Activated CD8-positive, alpha-beta T cell treated with anti-CD3 and anti-CD28 coated beads for 36 hours (primary cell): ENCODE measurements at places on chromosomes 5 and 9. TPM values are rescaled to one million over a fixed set of nuclear protein-coding genes. Genes with fewer than 3 reads are reported as not detected.

DNA sequence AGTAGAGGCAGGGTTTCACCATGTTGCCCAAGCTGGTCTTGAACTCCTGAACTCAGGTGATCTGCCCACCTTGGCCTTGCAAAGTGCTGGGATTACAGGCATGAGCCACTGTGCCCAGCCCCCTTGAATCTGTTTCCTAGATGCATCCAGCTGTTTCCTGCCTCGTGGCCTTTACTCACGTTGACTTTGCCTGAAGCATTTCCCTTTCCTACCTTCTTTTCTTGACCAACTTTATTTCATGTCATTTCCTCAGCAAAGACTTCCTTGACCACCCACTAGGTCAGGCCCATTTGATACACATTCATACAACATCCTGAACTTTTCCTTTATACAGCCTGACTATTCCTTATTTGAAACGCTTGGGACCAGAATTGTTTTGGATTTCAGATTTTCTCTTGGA, 51.0 kb downstream of the DOCK2 start:
- no peak for DNase-seq

- DNase-seq, result no peak
These were observed 244.6 kb upstream of the EFNA5 start for GRCh38 chr5:107915176-107915812.

DNA sequence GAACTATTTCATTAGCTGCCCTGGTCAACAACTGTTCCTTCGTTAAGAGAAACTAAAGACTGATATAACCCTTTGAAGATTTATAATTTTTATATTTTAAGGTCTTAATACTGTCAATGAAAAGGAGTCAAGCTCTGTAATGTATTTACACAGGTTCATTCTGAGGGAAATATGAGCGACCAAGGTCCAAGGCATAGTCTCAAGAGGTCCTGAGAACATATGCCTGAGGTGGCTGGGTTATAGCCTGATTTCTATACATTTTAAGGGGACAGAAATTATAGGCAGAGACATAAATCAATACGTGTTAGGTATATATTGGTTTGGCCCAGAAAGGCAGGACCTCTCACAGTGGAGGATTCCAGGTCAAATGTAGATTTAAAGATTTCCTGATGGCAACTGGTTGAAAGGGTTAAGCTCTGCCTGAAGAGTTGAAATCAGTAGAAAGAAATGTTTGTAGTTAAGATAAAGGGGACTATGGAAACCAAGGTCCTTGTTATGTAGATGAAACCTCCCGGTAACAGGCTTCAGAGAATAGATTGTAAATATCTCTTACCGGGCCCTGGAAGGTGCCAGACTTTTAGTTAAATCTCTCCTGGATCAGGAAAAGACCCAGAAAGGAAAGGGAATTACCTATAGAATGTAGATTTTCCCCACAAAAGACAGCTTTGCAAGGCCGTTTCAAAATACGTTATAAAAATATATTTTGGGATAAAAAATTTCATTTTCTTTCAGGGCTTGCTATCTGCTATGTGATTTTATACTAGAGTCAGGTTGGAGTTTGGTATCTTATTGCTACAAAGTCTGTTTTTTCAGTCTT, 107.3 kb upstream of the PRLR start:
- DNase-seq, result no peak

- no peak for DNase-seq
These were observed 112.2 kb downstream of the FOXD1 start for GRCh38 chr5:73336366-73336765.

DNA sequence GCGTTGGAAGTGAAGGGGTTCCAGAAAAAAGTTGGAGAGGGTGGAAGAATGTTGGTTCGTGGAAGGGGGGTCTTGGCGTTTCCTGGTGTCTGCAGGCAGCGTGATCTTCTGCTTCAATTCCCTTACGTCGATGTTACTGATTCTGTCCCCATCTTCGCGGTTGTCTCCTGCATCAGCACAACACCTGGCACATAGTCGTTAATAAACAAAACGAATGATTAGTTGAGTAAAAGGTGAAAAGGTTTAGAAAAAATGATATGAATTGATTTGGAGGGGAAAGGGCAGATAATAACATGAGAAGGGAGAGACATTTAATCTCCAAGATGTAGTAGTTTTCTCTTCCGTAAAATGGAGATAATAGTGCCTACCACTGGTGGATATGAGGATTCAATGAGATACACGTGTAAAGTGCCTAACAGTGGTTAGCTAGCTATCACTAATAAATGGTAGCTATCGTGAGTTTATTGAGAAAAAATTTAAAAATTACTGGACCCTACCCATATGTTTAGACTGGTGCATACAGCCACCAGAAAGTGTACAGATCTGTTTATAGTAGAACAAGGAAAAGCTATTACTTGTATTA, 556 bp downstream of the MTREX start:
- DNase-seq, result peak; percentile 26

GRCh38 chr5:142322747-142323479, 1.9 kb downstream of the SPRY4 start:
- no peak for DNase-seq

GRCh38 chr5:52073993-52074689, 690.9 kb downstream of the ISL1 start:
- DNase-seq, result no peak

DNA sequence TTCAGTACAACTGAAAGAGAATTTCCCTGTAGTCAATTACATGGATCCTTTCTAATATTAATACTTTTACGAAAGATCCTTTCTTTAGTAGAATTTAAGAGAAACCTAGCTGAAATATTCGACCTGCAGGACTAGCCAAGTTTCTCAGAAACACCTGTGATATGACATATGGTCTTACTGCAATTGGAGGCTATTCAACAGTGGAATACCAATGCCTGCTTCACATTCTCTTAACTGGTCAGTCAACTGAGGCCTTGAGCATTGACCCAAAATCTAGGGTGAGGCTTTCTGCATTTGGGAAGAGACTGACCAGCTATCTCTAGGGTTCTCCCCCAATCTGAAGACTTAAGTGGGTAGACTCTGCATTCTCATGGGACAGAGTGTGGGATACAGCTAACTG, 12.3 kb downstream of the UBE2QL1 start:
- DNase-seq, result no peak

GRCh38 chr9:115507148-115507547, 389.2 kb upstream of the TNC start:
- DNase-seq, result no peak

GRCh38 chr9:114828303-114828650, 22.4 kb upstream of the TNFSF15 start:
- DNase-seq, result no peak

GRCh38 chr5:62574599-62574998, 4.0 kb upstream of the LRRC70 start:
- no peak for DNase-seq

DNA sequence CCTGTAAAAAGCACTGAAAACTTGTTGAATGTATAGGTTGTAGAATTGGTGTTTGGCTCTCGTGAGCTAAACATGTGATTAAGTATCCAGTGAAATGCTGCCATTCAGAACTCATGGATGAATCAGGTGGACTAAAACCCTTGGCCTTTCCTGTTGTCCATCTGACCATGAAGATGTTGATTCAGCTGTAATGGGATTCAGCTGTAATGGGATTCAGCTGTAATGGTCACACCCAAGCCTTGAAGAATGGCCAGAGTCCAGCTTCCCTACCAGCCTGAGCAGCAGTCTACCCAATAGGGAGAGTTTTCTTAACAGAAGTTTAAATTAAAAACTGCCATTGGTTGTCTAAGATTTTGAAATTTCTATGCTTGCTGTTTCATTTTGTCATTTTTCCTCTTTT, 18.1 kb downstream of the MAMDC2 start:
- DNase-seq, result no peak

TRAF1 gene
- 147 TPM for total RNA-seq

DIMT1 gene
- 59.1 TPM for total RNA-seq

FBP1 gene
- total RNA-seq, result 1.2 TPM

INSYN2B gene
- total RNA-seq, result not detected
